Activated CD4-positive, alpha-beta T cell treated with anti-CD3 and anti-CD28 coated beads, Interleukin-10, Interleukin-2, amounts not matched to agents 100 ng/mL and 50 ng/mL, durations not matched to agents 16 hours and 8 hours (primary cell): ENCODE measurements at places on chromosomes 4 and X.

- DNase-seq = no peak
Measured at GRCh38 chr4:76740866-76741662, 156.9 kb downstream of the SOWAHB start.

DNA sequence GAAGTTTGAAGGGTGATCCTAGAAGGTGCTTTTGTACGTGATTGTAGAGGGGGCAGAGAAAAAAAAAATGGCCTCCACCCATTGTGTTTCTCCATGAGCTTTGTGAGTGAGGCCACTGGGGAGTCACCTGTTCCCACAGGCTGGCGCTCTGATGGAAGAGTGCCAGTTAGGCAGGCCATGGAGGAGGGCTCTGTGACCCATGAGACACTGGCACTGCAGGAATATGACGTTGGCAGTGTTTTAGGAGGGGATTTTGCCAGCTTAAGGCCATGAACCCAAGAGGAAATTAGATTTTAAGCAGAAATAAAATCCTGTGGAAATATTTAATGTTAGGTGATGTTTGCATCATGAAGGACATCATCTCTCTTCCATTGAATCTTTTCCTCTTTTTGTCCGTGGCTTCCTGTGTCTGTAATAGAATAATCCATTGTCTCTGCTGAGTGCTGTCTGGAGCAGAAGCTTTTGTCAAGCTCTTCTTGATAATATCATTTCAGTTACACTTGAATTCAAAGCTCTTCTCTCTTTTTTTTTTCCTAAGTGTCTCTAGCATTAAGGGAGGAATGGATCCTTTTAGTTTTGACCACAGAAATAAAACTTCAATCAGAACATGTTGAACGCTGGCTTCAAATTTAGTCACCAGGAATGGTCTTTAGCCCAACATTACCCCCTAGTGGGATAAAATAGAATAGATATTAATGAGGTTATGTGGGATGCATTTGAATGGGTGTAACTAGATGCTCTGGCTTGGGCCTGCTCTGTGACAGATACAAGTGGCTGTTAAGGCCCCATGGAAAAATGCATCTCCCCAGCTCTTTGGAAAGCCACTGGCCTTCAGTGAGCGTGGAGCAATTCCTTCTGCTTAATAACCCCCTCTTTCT is 41.0 kb upstream of the UCP1 start:
- peak; percentile 45 for DNase-seq

DNA sequence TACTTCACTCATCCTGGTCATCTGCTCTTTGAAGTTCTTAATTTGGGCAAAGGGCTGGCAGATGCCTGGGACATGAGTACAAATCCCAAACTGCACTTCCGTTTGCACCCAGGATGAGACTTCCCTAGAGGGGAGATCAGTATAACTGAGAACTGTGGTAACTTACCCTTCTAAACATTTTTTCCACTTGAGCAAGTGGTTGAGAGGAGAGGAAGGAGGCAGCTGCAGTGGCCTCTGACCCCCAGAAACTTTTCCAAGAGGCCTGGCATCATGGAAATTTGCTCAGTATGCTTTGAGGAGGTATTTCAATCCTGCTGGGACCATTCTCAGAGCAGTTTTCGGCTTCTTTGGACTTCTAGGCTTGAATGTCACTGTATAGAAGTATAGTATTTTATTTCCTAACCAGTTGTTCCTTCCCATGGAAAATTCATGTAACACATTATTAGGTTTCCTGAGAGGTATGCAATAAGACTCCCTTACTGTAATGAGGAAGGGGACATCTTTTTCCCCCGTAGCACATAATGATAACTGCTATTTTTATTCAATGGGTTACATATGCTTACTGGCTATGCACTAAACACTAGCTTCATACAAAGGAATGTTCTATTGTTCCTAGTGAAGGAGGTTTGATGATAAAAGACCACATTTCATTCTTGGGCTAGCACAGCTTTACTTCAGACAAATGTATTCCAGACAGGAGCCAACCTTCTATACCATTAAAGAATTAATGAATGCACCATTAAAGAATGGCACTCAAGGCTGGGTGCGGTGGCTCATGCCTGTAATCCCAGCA is 129.3 kb downstream of the SHROOM3 start:
- no peak for DNase-seq

DNA sequence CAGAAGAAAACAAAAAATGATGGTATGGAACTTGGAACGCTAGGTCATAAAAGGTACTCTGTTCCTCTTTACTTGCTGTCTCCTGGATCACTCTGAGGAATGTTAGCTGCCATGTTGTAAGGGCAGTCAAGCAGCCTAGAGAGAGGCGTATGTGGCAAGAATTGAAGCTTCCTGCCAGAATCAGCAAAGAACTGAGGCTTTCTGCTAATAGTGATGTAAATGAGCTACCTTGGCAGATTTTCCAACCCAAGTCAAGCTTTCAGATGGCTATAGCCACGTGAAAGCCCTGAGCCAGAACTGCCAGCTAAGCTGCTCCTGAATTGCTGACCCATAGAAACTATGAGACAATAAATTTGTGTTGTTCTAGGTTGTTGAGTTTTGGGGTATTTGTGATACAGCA is 38.7 kb downstream of the AASDH start:
- DNase-seq = no peak
